NCI-H187 treated with DMSO at 0.1 percent for 48 hours (cell line): ENCODE measurements at places on chromosomes 16 and 17.

GRCh38 chr17:1487939-1488825 is 4.3 kb downstream of the MYO1C start:
- no peak for DNase-seq

DNA sequence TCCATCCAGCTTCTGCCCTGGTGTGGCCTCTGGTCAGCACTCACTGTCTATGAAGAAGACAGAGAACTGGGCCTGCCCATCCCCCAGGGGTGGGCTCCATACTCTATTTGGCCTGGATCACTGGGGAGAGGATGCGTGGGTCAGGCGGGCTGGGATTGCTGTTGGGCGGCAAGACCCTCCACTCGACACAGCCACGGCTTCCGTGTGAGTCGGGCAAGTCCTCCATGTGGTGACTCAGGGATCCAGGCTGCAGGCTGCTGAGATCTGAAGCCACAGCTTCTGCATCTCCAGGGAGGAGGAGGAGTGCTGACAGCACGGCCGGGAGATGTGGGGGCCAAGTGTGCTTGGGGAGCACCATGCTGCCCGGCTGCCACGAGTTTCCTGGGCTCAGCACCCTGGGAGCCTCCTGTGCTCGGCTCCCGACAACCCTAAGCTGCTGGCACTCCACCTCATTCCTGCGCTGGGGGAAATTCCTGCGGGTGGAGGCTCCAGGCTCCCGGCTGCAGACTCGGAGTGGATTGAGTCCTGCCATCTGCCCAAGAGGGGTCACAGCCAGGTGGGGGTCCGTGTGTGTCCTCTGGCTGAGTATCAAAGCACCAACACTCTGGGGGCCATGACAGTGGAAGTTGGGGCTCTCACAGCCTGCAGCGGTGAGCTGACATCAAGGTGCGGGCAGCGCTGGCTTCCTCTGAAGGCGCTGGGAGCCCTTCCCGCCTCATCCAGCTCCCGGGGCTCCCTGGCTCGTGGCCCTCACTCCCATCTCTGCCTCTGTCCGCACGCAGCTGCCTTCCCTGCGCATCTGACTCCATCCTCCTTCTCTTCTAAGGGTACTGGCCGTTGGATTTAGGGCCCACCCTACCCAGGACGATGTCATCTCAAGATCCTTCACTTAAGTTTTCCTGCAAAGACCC is 24.4 kb upstream of the CBFA2T3 start:
- DNase-seq = no peak

DNA sequence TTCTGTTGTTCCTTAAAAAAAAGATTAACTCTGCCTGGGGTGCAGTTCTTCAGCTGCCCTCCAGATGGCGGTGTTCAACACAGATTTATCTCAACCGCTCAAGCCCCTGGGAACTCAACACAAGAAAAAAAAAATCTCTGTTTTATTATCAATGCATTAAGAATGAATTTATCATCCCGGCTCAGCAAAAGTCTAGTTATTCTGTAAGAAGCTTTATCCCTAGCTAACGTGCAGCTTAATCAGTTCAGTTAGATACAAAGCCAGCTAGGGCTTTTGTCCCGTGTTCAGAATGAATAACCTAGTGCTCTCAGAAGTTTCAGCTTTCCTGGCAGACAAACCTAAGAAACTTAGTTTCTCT is 475.9 kb upstream of the CCL2 start:
- no peak for DNase-seq

DNA sequence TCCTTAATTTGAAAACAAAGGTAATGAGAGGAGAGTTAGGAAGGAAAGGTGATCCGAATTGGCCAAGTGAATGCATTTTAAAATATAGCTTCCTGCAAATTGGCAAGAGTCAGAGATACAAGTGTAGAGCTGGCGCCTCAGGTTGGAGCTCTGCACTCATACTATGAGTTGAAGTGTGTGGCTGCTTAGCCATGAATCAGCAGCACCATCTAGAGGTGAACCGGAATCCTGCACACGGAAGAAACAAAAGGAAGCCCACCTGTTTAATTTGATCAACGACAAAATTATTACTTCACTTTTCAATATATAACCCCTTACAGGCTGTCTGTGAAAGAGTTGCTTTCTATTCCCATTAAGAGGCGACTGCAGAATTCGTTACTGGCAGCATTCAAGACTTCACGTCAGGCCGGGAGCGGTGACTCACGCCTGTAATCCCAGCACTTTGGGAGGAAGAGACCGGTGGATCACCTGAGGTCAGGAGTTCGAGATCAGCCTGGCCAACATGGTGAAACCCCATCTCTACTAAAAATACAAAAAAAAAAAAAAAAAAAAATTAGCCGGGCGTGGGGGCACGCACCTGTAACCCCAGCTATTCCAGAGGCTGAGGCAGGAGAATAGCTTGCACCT is 1253.7 kb upstream of the CDH8 start:
- no peak for DNase-seq

GRCh38 chr17:45311760-45312476 is 4.9 kb downstream of the MAP3K14 start:
- DNase-seq = no peak

- no peak for DNase-seq
Observed at GRCh38 chr16:70753228-70753627, 47.7 kb downstream of the VAC14 start.

DNA sequence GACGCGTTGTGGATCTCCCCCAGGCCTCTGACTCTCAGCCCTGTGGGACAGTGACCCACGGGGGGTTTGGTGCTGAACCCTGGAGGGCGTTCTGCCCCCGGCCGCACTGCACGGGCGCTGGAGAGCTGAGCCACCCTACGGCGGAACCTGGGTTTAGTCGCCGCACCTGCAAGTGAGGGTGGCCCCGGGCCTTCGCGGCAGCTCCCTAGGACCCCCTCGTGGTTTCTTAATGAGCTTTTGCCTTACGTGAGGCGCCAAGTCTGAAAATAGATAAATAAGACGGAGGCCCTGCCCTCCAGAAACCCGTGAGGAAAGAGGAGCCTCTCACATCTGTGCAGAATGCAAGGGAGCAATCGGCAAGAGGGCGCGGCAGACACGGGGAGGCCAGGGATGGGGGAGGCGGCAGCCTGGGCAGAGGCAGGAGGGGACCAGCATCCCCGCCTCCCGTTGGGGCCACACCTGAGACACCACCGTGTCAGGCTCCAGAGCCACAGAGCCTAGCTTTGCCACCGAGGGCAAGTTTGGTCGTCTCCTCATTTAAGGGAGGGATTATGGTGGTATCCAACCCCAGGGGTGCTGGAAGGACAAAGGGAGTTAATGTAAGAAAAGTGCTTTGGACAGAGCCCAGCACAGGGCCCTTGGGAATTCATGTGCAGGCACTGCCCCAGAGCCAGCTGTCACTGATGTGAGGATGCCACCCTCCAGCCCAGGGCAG is 153.2 kb upstream of the CHMP6 start:
- DNase-seq = no peak

- no peak for DNase-seq
Observed at GRCh38 chr17:21539146-21539545, 153.2 kb upstream of the KCNJ18 start.

GRCh38 chr17:56762144-56762543 is 71.6 kb downstream of the C17orf67 start:
- DNase-seq = no peak

DNA sequence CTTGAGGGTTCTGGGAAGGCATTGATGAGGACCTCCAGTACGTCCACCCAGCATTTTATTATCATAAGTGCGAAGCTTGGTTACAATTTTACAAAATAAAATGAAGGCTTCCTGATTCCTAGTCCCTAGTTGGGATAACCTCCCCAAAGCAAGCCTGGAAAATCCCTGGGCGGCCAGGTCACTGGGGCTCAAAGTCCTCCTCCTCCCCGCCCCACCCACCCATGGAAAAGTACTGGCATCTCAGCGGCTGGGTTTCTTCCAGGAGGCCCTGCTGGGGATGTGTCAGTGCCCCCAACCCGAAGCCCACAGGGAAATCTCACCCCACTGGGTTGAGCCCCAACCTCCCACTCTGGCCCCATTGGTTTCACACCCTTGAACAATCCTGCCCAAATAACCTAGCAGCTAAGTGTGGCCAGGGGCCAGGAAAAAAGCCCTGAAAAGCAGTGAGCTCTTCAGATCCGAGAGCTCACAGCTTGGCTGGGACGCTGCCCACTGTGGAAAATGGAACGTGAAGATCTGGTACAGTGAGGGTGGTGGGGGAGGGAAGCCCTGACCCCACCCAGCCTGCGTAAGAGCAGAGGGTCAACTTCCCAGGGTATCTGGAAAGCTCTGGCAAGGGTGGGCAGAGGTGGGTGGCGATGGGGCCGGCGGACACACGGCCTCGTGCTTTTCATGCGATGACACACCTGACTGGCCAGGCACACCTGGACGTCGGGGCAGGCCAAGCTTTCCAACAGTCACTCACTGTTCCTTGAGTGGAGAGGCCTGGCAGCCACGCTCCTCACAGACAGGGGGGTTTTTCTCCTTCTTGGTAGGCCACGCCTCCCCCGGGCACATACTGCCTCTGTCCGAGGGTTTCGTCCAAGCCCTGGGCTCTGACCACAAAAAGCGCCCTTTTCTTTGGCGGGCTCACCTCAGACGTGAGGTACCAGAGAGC is 324.5 kb downstream of the SOX9 start:
- DNase-seq = no peak

- no peak for DNase-seq
Observed at GRCh38 chr17:60371818-60372510, 20.0 kb downstream of the USP32 start.

DNA sequence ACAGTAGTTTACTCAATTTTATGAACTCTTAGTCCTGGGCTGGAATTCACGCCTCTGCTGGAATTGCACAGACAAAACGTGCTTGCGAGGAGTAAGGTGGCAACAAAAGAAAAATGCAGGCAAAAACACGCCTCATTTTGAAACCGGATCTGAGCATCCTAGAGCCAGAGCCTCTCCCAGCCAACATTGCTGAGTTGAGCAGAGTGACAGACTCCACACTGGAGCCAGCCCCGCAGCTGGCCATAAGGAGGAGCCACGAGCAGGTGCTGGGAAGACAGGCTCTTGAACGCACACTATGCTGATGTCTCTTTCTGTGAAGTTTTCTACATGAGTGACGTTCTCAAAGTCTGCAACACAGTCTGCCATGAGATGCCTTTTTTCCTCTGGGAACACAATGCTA is 14.6 kb upstream of the HSBP1 start:
- no peak for DNase-seq

DNA sequence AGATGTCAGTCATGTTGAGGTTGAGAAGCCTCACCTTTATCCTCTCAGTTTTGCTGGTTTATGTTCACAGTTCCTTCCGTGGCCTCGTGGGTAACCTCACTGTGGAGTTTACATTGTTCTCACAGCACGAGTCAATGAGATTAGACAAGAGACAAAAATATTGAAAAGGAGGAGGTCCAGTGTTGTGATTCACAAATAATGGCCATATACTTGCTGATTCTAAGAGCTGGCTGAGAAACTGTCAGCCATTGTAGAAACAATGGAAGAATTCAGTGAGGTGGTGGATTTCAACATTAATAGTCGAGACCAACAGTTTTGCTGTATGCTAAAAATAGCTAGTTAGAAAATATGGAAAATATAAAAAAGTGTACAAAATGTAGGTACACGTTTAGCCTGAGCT is 176.4 kb upstream of the WSCD1 start:
- no peak for DNase-seq

- DNase-seq = peak; percentile 30
Observed at GRCh38 chr16:19396555-19397011, 21.1 kb upstream of the TMC5 start.

DNA sequence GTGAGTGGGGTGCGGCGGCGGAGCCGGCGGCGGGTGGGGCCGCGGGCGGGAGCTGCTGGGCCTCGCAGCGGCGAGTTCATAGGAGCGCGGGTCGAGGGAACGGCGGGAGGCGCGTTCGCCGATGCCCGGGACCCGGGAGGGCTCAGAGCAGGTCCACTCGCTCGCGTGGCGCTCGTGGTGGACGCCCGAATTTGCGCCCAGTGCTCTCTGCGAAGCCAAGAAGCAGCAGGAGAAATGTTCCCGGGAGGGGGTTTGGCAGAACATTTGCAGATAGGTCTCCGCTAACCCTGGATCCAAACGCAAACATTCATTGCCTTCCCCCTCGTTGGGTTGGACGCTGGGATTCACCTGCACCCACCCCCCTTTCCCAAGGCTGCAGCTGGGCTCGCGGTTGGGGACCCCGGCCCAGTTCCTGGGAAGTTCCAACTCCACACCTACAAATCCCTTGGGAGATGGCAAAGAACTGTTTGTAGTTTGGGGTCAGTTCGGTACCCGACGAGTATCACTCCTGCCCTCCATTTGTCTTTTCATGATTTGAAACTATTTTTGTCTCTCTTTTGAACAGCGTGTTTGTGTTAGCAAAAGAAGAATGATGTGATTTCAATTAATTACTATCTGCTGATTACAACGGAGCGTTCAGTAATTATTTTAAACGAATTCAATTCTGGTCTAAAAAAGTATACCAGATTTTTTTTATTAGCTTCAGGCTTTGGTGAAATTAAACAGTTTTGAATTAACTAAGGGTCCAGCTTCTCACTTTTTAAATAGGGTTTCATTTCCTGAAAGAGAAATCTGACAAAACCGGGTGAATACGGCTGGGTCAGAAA is 2.3 kb downstream of the NTN1 start:
- DNase-seq = no peak

DNA sequence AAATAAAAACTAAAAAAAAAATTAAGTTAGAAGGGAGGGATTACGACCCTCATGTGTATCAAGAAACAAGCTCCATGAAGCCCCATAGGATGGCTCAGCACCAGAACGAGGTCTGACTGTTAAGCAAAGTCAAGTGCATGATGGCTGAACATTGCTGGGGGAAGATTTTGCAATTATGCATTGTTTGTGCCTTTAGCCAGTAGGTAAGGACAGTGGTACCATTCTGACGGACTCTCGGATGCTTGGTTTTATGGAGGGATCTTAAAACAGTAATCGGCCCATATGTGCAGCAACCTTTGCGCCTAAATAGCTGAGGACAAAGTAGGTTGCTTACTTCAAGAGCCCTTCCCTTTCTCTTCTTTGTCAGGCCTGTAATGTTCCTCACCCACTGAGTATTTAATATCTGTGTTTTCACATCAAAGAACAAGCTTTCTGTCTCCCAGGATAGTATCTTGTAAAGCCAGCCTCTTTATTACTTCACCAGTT is 186.0 kb downstream of the WWOX start:
- no peak for DNase-seq

DNA sequence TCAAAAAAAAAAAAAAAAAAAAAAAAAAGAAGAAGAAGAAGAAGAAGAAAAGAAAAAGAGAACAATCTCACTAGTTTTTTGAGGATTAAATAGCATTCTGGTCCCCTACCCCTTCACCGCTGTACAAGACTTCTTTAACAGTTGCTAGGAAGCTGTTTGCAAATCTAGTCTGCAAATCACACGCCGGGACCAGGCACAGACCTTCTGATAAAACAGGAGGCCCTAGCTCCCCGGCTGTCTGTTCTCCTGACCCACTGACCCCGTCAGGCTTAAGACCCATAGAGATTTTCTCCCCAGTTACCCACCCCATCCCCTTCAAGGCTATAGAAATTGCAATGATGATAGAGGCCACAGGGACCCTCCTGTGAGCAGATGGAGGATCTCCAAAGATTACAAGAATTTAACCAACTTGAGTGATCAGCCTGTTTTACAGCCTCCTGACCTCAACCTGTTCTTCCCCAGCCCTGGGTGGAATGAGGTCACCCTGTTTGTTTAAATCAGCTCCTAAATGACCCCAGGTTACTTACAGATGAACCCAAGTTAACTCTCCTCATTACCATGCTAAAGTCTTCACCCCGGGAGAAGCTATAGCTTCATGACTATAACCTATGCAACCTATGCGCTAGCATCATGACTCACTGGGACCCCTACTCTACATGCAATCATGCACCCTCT is 11.8 kb upstream of the SULT1A1 start:
- no peak for DNase-seq

- DNase-seq = no peak
Observed at GRCh38 chr17:39486242-39486641, 25.0 kb downstream of the CDK12 start.
